EL (cell line): ENCODE measurements at places on chromosomes 6 and 20.

DNA sequence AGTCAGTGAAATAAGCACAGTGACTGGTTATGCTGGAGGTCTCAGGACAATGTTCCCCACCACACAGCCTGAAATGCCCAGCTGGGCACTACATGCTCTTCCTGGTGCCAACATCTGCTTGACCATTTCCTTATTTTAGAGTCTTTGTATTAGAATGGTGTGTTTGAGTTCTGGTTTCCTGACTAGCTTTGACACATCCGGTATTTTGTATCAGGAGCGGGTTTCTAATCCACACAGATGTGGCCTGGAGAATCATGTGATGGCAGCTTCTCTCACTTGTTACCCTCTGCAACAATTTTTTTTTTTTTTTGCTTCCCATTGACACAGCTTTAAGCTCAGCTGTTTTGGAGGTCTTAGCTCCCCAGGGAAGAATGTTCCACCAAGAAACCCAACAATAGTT is 164.5 kb upstream of the CST7 start:
- no peak for DNase-seq

- DNase-seq, result peak; percentile 28
These were observed 8.8 kb downstream of the NR2E1 start for GRCh38 chr6:108174371-108175175.

- no peak for DNase-seq
These were observed 52.2 kb upstream of the CCDC167 start for GRCh38 chr6:37551867-37552266.

DNA sequence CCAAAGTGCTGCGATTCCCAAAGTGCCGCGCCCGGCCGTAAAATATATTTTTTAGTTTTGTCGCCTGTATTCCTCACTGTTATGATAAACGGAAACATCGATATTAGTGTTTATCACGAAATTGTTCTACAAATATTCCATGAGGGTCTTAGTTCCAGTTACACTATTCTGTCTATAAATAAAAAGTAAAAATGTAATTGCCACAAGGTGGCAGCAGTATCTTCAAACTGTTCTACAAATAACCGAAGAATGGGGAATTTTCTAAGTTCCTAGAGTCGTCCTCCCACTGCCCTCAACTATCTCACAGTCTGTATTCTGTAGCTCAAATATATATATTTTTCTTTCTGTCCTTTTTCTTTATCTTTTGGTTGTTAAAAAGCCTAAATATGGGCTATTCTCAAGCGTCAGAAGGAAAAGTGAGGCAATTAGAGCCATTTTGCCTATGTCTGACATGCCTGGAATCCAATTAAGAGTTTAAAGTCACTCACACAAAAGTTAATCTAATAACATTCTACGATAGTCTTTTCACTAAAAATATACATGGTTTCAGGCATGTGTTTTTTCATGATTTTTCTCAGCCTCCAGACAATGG is 14.2 kb upstream of the FAM162B start:
- DNase-seq, result peak; percentile 37

GRCh38 chr6:44572346-44572745 is 184.8 kb downstream of the CDC5L start:
- no peak for DNase-seq

DNA sequence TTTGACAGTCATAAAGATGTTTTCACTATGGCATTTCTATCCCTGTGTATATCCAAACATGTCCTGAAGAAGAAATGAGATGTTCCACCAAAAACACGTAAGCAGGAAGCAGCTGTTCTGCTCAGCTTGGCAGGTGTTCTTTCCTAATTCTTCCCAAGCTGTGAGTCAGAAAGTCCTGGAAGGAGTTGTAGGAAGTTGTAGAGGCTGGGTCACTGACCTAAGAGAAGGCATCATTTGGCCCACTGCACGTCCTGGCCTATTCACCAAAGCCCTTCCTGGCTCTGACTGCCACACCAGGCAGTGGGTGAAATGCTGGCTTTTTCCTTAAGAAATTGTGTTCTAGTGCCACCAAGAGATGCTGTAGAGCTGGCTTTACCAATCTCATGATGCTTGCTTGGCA is 40.3 kb downstream of the STX11 start:
- DNase-seq, result peak; percentile 50

DNA sequence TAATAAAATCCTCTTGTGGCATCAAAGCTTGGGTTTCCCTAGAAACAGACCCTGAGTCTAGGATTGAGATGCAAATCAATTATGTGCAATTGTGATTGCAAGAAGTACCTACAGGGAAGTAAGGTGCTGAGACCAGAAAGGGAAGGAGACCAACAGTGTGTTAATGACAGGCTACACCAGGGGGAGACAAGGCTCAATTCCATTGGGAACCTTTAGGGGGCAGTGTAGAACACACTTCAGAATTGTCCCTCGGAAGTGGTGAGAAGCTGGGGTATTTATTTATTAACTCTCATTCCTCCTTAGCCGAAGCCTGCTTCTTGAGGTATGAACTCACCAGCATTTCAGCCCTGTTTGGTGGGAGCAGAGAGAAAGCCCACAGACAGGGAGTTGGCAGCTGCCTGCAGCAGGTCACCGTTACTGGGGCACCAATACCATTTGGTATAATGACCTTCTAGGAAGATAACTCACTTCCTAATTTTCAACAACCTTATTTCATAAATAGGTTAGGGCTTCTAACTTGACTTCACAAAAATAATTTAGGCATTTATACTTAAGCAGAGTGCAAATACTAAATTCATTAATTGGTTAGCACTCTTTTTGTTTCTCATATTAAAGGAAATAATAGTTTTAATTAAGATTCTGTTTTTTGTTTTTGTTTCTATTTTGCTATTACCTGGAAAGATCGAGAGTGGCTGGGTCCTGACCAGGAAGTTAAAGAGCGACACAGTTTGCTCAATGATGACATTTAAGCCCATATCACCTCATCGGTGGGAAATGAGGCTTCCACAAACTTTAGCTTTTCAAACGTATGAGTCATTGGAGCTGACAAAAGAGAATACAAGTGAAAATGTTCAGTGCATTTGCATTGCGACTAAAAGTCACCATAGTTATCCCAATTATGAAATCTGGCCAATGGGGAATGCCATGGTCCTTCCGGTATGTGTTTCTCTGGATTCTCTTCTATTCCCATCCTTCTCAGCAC is 94.8 kb downstream of the BTBD3 start:
- peak; percentile 45 for DNase-seq

DNA sequence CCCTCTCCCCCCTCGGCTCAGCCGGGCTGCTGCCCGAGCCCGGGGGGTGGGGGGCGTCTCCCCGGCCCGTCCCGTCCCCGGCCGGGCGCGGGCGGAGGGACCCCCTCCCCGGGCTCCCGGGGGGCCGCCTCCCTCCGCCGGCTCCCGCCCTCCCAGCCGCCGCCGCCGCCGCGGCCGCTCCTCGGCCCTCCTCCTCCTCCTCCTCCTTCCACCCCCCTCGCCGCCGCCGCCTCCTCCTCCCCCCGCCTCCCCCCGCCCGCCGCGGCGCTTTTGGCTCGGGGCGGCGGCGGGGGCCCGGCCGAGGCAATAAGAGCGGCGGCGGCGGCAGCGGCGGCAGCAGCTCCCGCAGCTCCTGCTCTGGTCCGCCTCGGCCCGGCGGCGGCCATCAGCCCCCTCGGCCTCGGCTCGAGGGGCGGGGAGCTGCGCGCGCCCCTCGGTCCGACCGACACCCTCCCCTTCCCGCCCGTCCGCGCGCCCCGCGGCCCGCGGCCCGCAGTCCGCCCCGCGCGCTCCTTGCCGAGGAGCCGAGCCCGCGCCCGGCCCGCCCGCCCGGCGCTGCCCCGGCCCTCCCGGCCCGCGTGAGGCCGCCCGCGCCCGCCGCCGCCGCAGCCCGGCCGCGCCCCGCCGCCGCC is 38.7 kb downstream of the GNAS start:
- DNase-seq, result peak; percentile 78

GRCh38 chr6:56714273-56714672 is 71.6 kb upstream of the DST start:
- peak; percentile 33 for DNase-seq

GRCh38 chr20:58586565-58587093 is 64.5 kb upstream of the STX16 start:
- no peak for DNase-seq

DNA sequence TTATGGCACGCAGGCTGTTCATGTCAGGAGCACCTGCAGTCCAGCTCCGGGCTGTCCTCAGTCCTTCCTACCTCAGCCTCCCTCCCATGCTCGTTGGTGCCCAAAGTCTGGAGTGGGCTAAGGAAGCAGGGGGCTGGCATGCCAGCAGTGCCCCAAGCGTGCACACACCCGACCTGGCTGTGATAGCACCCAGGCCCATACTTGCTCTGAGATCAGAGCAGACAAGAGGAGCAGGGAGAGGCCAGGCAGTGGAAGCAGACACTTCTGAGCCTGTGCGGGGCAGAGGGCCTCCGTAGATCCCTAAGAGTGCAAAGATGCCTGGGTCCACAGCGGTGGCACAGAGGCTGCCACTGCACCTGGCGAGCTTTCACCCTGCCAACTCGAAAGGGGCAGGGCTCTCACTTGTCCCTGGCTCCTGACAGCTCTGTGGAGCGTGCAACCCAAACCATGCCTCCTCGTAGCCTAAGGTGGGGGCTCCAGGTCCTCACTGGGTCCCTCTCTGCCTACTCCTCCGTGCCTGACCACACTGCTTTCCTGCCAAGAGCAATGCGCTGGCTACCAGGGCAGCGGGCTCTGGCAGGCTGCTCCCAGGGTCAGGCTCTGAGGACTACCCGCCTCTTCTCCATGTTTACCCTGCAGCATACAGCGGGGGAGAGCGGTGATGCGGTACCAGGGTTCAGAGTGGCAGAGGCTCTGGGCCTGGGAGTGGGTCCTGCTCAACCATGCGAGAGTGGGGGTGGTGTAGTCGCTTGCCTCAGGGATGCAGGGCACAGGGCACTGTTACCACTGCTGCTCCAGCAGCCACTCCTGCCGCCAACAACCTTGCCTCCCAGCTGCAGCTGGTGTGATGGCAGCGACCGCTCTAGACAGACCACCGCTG is 59.5 kb downstream of the MANEA start:
- no peak for DNase-seq
